M059J (cell line): ENCODE measurements at places on chromosomes 3 and 15.

DNA sequence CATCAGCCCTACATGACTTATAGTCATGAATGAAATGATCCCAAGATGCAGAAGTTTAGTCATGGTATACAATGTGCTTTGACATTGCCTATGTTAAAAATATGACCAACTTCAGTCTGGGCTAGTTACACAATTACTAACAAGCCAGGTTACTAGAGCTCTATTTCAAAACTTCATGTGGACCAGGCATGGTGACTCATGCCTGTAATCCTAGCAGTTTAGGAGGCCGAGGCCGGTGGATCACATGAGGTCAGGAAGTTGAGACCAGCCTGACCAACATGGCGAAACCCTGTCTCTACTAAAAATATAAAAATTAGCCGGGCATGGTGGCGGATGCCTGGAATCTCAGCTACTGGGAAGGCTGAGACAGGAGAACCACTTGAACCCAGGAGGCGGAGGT lies 613.0 kb downstream of the CADM2 start:
- peak; percentile 3 for DNase-seq

- DNase-seq: peak; percentile 51
These were observed 23.1 kb upstream of the TRIM71 start for GRCh38 chr3:32794487-32795308.

- DNase-seq: no peak
These were observed 227.7 kb upstream of the SOX2 start for GRCh38 chr3:181484026-181484425.

DNA sequence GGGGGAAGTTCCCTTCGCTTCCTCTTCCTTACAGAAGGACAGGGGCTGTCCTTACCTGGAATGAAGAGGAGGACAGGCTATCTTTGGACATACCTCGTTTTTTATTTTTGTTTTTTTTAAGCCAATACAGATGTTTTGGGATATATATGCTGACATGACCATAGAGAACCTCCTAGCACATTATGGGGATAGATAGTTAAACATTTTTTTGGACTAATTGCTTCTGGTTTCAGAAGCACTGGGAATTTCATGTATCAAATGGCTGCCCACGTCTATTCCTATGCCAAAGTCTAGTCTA lies 238.2 kb upstream of the BHLHE40 start:
- no peak for DNase-seq

- DNase-seq: no peak
These were observed 40.7 kb downstream of the CYP11A1 start for GRCh38 chr15:74326746-74327145.

- peak; percentile 9 for DNase-seq
These were observed 90.6 kb upstream of the FLNB start for GRCh38 chr3:57917601-57918000.

DNA sequence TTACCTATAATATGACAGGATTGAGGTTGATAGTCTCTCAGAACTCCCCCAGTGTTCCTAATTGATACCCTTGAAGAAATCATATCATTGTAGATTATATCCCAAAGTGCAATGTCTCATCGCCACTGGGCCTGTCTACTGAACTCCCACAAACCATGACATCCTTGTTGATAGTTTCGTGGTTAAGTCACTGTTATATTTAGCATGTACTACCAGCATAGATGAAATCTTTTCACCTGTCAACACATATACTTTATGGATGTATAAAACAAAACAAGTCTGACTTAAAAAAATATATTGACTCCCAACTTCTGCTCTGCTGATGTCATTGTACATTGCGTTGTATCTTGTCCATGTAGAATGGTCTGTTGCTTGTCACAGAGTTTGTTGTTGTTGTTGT lies 128.1 kb downstream of the IQCH start:
- no peak for DNase-seq

DNA sequence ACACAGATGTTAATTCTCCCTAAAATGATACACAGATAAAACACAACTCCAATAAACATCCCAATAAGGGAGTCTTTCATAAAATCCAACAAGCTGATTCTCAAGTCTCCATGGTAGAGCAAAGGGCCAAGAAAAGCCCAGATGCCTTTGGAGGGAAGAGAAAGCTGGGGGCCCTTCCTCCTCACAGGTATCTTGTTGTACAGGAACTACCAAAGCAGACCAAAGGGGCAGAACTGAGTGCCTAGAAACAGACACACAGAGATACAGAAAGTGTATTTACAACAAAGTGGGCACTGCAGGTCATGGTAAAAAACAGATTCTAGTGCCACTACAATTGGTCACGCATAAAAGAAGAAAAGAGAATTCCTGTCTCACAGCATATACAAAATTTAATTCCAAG lies 87.2 kb upstream of the NSMCE3 start:
- no peak for DNase-seq

DNA sequence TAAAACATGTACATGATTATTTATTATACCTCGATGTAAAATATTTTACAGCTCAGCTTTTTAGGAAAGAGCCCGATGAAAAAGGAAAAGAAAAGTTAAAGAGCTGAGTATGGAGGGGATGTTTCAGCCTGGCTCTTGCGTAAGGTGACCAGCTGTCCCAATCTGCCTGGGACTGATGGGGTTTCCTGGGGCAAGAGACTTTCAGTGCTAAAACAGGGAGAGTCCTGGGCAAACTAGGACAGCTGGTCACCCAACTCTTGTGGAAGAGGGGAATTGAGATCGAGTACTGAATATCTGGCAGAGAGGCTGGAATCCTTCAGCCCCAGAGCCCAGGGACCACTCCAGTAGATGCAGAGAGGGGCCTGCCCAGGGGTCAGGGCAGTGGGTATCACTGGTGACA lies 21.0 kb downstream of the DUOX2 start:
- no peak for DNase-seq

GRCh38 chr15:62745621-62746225 lies 296.8 kb upstream of the TPM1 start:
- DNase-seq: no peak

- DNase-seq: no peak
These were observed 112.4 kb downstream of the ABI3BP start for GRCh38 chr3:100880845-100881244.

- no peak for DNase-seq
These were observed 20.4 kb upstream of the FGF12 start for GRCh38 chr3:192747746-192748145.

- DNase-seq: no peak
These were observed 108.6 kb upstream of the FEZF2 start for GRCh38 chr3:62481962-62482361.

DNA sequence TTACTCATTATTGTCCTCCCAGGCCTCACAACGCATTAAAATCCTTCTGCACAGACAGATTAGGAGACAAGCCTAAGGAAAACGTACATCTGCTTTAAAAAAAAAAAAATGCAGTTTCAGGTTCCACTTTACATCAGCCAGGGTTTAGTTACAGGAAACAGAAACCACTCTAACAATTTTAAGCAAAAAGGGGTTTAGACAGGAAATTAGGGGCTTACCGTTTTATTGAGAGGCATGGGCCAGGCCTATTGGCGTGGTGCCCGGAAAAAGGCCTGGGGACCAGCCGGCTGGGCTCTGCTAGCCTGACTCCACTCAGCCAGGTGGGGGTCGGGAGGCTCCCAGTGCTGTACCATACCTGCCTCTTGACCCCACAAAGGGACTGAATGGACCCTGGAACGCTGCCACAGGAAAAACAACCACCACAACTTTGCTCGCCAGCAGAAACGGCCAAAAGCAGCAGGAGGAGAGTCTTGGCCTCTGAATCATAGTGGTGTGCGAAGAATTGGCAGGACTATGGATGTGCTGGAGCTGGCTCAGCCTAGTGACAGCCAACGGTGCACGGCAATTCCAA lies 124.3 kb downstream of the CHSY1 start:
- DNase-seq: peak; percentile 97

GRCh38 chr3:46860017-46860809 lies 3.0 kb downstream of the MYL3 start:
- DNase-seq: peak; percentile 15

- DNase-seq: no peak
These were observed 610.2 kb upstream of the ROBO2 start for GRCh38 chr3:76429581-76430177.

- DNase-seq: no peak
These were observed 420.6 kb downstream of the TUSC7 start for GRCh38 chr3:117130222-117130621.

- DNase-seq: peak; percentile 31
These were observed 58.6 kb upstream of the MNS1 start for GRCh38 chr15:56523521-56523920.

GRCh38 chr3:43024181-43024885 lies 45.2 kb downstream of the GASK1A start:
- no peak for DNase-seq

GRCh38 chr3:152183473-152183872 lies 85.3 kb upstream of the MBNL1 start:
- DNase-seq: peak; percentile 41

- no peak for DNase-seq
These were observed 126.7 kb downstream of the SERPINI1 start for GRCh38 chr3:167862104-167862730.
